ENCODE measurements at places on chromosomes 3 and 15.

GRCh38 chr3:13046569-13047274, 26.5 kb downstream of the IQSEC1 start:
- DNase-seq = peak; percentile 48

DNA sequence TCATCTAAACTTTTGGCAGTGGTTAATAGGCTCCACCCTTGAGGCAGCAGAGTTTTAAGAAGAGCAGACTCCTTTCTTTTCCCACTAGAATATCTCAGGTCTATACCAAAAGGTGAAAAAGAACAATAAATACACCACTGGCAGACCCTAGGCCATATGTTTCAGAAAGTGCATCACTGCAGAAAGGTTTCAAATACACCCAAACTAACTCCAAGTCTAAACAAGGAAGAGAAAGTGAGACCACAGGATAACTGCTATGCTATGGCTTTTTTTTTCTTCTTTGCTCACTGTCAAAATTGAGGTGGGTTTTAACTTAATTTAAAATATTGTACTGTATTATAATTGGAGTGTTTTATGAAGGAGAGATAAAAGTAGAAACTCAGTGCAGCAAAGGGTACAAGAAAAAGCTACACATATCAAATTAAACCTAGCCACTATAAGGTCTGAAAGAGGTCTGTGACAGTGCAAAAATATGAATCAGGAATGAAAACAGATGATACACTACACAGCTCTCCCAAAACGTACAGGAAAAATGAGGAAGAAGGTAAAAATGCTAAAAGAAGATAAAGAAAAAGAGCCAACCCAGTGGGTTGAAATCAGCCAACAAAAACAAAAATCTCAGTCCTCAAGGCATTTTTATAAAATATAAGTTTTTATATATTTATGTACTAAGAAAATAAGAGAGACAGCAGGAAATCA, 8.4 kb downstream of the SNX4 start:
- no peak for DNase-seq

DNA sequence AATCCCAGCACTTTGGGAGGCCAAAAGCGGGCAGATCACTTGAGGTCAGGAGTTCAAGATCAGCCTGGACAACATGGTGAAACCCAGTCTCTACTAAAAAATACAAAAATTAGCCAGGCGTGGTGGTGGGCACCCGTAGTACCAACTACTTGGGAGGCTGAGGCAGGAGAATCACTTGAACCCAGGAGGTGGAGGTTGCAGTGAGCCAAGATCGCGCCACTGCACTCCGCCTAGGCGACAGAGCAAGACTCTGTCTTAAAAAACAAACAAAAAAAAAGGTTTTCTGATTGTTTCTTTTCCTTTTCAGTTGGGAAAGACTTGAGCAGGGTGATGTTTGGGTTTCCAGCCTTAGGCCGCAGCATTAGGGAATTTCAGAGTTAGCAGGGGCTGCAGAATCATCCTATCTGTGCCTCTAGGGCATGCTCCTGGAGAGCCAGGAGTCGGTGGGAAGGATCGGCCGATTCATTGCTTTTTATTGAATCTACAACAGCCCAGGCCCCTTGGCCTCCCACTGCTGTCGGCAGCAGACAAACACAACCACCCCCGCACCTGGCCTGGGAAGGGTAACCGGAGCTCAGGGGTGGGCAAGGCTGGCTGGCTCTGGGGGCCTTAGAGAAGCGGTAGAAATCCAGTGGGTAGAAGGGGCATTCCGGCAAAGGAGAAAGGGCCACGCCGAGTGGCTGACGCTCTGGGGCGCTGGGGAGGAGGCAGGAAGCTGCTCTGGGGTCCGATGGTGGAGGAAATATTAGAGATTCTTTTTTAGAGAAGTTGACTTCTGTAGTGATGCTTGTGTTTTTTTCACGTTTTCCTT, 6.3 kb downstream of the CHAC1 start:
- DNase-seq = peak; percentile 41

- DNase-seq = peak; percentile 19
Measured at GRCh38 chr3:170907637-170908234, 701 bp downstream of the EIF5A2 start.

GRCh38 chr3:114026331-114026730, 30.0 kb downstream of the CCDC191 start:
- no peak for DNase-seq

DNA sequence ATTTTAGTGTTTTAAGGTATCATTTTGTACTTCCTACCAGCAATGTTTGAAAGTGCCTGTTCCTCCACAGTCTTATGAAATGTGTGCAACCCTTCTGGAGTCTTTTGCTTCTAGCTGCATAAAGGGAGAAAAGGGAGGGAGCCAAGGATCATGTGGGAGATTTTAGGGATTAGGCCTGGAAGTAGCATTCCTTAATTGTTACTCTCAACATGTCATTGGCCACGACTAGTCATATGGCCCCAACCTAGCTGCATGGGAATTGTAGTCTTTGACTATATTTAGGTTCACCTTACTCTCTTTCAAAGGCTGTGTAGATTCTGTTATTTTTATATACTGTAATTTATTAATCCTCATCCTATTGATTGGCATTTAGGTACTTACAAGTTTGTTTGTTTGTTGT, 14.9 kb downstream of the CRTAP start:
- no peak for DNase-seq

- DNase-seq = no peak
Measured at GRCh38 chr3:188486126-188486525, 332.2 kb downstream of the LPP start.

Data from SK-N-DZ (cell line).